ENCODE measurements at places on chromosomes 6 and 20.

DNA sequence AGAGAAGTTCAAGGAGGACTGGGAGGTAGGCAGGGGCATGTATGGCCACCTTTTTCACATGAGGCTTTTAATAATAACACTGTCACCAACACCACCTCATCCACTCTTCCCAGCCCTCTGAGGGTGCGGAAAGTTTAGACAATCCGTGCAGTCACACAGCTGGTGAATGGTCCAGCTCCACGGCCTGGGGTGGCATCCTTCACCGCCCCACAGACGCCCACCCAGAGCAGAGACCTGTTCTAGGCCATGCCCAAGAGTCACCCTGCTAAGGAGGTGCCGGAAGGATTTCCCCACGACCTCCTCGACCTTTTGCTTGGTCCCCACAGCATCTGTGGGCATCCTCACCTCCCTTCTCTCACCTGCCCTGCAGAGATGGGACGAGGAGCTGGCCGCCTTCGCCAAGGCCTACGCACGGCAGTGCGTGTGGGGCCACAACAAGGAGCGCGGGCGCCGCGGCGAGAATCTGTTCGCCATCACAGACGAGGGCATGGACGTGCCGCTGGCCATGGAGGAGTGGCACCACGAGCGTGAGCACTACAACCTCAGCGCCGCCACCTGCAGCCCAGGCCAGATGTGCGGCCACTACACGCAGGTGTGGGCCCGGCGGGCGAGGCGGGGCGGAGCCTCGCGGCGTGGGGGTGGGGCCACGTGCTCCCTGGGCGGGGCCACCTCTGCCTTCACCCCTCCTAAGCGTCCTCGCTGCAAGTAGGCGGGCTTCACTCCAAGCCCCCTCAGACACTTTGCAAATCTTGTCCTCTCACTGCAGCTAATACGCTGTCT lies 4.4 kb downstream of the PI16 start:
- DNase-seq: no peak

DNA sequence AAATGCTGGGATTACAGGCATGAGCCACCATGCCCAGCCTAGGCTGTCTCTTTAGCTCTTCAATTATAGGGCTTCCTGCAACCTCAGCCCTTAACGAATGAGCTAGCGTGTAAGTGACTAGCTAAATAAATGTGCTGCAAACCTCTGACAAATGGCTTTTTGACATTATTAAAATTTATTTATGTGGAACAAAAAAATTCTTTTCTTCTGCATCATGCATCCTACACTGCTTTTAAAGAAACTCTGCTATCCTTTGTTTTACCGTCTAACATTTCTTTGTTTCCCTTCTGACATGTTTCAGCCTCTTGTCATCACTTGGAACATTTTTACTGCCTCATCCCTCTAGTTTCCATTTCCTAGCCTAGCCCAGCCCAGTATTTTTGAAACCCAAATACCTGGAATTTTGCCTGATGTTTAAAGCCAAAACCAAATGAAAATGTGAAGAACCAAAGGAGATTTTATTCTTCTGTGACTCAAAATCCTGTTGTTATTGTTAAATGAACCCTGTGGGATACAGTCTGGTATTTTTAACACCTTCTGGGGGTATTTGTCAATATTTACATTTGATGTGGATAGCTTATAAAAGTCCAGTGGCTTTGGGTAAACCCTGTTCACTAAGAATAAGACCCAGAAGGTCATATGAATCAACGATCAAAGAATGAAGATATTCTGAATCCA lies 9.5 kb downstream of the NT5E start:
- DNase-seq: no peak

DNA sequence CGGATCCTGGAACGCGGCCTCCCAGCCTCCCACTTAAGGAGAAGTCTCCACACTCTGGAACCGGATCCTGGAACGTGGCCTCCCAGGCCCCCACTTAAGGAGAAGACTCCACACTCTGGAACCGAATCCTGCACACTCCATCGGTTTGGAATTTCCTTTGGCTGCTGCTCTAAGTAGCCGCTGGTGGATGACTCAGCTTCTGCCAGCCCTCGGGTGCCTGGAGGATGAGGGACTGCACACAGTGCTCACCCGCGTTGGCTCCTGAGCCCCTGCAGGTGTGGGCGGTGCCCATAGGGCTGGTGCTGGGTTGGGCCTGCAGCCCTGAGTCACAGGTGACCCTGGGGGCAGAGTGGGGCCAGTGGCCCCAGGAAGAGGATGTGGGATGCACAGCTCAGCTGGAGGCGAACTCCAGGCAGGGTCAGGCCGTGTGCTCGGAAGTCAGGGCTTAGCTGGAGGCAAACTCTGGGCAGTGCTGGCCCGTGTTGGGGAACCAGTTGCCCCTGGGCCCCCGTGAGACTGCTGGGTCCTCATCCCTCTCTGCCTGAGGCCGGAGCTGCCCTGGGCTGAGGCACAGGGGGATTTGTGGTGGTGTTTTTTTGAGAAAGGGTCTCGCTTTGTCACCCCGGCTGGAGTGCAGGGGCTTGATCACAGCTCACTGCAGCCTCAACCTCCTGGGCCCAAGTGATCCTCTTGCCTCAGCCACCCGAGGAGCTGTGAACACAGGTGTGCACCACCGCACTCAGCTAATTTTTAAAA lies 13.9 kb upstream of the TNFRSF6B start:
- no peak for DNase-seq

DNA sequence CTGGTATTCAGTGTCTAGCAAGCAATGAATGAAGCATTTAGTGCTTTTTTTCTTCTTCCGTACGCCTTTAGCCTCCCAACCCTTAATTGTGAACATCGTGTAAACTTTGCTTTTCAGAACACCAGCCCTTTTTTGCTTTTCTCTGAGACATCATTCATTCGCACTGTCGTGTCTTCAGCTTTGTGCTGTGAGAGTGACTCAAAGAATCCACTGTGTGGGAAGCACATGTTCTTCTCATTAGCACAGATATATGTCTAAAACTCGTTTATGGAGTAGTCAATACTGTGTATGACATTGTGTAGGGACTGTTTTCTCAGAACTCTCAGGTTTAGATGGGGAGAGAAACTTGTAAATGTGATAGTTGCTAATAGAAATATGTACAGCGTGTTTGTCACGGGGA lies 279.1 kb downstream of the FARS2 start:
- no peak for DNase-seq

- DNase-seq: no peak
Observed at GRCh38 chr20:33963751-33964150, 30.0 kb upstream of the RALY start.

DNA sequence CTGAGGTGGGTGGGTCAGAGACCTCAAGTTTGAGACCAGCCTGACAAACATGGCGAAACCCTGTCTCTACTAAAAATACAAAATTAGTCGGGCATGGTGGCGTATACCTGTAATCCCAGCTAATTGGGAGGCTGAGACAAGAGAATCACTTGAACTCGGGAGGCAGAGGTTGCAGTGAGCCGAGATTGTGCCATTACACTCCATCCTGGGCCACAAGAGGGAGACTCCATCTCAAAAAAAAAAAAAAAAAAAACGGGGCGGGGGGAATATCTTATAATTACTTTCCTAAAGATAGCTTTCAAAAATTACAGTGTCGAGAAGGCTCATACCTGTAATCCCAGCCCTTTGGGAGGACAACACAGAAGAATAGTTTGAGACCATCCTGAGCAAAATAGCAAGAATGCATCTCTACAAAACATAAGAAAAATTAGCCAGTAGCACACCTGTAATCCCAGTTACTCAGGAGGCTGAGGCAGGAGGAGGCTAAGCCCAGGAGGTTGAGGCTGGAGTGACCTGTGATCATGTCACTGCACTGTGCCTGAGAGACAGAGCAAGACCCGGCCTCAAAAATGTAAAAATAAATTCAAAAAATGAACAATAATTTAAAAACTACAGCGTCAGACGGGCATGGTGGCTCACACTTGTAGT lies 25.8 kb downstream of the CBFA2T2 start:
- DNase-seq: no peak

DNA sequence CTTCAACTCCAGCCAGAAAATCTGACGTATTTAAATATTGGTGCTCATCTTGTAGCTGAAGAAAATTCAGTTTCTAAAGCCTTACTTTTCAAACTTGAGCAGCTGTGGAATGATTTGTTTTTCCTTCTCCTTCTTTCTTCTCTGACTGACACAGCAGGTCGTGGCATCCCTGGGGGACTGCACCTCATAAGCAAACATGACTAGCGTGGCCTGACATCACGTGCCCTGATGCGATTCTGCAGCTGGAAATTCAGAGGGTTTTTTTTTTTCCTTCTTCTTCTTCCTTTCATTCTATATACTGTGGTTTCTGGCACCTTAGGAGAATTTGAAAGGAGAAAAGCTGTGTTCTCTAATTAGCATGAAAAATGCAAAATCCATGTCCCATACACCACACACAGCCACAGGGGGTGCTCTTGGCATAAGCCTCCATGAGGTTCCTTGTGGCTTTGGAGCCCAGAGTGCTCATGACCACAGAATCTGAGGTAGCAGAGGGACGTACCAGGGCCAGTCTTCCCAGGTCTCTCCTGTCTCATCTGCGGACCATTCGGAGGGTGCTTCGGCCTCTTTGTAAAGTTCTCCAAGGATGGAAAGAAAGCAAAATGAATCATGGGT lies 258.5 kb upstream of the CDH4 start:
- DNase-seq: no peak

GRCh38 chr6:150741633-150742200 lies 123.8 kb upstream of the MTHFD1L start:
- no peak for DNase-seq

DNA sequence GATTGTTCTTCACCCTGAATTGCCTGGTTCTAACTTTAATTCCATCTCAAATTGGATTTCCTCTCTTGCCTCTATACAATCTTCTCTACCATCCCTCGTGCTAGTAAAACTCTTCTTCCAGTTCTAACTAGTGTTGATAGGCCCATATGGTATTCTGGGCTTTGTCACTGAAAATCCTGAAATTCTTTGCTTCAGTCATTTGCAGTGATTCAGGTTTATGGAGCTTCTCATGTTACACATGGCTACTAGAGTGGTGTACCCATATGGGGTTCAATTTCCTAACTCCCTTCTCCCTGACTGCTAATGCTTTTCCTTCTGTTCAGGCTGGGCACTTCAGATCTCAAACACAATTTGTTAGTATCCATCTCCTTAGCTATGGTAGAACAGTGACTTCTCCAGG lies 956.6 kb downstream of the KIF16B start:
- DNase-seq: no peak

- no peak for DNase-seq
Observed at GRCh38 chr6:36716476-36717093, 19.0 kb downstream of the RAB44 start.

- DNase-seq: no peak
Observed at GRCh38 chr20:3046677-3047462, 1.0 kb downstream of the MRPS26 start.

GRCh38 chr20:14935285-14935684 lies 597.9 kb upstream of the FLRT3 start:
- DNase-seq: no peak

GRCh38 chr20:57266291-57267157 lies at the start of gene BMP7:
BMP7 (minus strand) TSS chr20:57266641; CDS start chr20:57266122, 519 bp downstream.
- DNase-seq: no peak

GRCh38 chr6:51153109-51153508 lies 334.4 kb downstream of the TFAP2B start:
- DNase-seq: no peak

- DNase-seq: no peak
Observed at GRCh38 chr20:37223053-37223452, 38.6 kb downstream of the GHRH start.

- DNase-seq: no peak
Observed at GRCh38 chr6:355373-356208, 36.0 kb upstream of the IRF4 start.

DNA sequence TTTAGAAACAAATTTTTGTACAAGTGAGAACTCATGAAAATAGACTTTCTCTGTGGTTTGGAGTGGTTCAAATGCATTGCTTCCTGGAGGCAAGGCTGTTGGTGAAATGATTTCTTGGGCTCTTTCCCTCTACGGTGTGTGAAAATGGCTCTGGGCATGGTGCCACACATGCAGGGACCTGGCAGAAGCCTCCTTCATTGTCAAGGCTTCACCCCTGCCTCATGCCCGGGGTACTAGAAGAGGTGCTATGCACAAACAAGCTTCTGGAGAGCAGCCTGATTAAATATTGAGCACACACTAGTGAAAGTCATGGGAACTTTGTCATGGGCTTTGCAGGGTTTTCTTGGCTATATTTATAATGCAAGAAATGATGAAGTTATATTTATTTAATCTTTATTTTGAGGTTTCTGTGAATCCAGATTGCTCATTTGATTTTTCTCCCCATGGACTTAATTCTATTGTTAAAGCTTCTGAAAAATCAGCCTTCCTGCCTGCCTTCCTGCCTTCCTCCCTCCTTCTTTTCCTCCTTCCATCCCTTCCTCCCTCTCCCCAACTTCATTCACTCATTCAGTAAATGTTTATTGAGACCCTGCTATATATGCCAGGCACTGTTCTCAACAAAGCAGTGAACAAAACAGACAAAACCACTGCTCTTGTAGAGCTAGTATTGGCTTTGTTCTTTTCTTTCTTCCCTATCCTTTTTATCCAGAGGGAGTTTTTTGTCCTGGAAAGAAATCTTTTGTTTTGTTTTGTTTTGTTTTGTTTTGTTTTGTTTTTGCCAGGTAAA lies 21.0 kb downstream of the C6orf89 start:
- DNase-seq: no peak

- no peak for DNase-seq
Observed at GRCh38 chr6:147222160-147222838, 18.1 kb downstream of the STXBP5 start.

GRCh38 chr20:49846206-49846807 lies 33.7 kb downstream of the SLC9A8 start:
- peak; percentile 10 for DNase-seq

DNA sequence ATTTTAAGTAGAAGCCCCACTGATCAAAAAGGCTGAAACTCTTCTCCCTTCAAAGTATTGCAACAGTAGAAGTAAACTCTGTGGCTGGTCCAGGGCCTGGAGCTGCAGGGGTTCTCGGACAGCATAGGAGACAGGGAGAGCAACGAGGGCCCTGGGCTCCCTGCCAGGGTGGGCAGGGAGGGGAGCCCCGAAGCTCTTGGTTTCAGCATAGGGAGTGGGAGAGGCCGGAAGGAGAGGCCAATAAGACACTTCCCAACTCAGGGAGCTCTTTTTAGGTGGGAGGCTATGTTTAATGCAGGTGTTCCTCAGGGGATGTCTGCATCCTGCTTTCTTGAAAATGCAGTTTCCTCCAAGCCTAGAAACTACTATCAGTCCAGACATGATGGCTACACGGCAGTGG lies 91.1 kb downstream of the LY86 start:
- no peak for DNase-seq

DNA sequence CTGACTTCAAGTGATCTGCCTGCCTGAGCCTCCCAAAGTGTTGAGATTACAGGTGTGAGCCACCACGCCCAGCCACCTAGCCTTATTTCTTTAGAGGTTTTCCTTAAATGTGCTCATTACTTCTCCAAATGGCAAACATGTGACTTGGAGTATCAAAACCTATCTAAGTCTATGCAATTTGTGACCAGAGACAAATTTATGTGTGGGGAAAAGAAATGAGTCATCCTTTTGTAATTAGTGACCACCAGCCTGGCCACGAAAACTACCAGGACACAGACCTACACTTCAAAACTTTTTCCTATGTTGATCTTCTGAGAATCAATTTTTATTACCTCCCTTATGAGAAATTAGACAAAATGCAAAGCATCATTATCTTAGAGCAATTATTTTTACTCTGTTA lies 64.6 kb upstream of the OGFRL1 start:
- no peak for DNase-seq

- DNase-seq: no peak
Observed at GRCh38 chr6:154615483-154616025, 105.1 kb upstream of the CNKSR3 start.
